Stimulated activated CD8-positive, alpha-beta memory T cell treated with anti-CD3 and anti-CD28 coated beads, Interleukin-7, amount 100 ng/mL, for 48 hours (primary cell): ENCODE measurements at places on chromosomes 6 and 20.

- no peak for DNase-seq
These were observed 76.5 kb downstream of the EFHC1 start for GRCh38 chr6:52496631-52497030.

DNA sequence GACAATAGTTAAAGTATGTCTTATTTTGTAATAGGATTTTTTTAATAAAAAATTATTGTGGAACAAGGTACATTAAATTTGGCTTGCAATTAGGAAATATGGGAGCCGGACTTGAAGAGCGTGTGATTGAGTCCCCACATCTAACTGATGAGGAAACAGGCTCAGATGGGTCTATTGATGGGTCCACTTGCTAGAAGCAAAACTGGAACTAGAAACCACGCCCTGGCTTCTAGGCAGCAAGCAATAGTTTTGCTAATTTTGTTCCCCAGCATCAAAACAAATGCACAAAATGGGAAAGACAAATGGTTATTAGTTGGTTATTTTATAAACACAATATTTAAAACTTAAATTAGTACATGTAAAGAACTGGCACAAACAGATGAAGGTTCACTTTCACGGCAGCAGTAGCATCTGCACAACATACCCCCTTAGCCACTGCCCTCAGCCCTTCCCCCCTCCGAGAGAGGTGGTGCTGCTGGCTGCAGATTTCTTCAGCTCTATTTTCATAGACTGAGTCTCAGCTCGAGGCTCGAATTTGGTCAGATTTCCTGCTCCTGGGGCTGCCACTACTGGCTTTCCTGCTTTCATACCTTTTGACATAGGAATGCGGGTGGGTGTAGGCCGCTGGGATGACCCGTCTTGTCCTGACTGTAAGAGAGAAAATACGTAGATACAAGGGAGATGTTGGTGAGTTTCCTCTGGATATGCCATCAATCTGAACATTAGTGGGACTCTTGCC, 23.8 kb upstream of the TMEM30A start:
- no peak for DNase-seq

DNA sequence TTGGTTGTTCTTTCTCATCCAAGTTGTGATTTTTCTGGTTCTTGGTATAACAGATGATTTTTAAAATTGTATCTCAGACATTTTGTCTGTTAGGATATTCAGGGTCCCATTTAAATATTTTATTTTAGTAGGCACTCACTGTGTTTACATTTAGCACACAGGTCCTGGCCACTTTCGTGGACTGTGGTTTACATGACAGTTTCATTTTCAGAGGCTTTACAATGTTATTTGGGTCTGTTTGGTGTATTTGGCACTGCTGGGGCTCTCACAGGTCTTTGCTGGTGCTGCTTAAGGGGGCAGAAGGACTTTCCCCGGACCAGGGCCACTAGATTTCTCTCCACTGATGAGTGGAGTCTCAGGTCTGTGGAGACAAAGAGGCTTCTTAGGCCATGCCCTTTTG, 75.5 kb upstream of the TGM3 start:
- DNase-seq, result no peak

DNA sequence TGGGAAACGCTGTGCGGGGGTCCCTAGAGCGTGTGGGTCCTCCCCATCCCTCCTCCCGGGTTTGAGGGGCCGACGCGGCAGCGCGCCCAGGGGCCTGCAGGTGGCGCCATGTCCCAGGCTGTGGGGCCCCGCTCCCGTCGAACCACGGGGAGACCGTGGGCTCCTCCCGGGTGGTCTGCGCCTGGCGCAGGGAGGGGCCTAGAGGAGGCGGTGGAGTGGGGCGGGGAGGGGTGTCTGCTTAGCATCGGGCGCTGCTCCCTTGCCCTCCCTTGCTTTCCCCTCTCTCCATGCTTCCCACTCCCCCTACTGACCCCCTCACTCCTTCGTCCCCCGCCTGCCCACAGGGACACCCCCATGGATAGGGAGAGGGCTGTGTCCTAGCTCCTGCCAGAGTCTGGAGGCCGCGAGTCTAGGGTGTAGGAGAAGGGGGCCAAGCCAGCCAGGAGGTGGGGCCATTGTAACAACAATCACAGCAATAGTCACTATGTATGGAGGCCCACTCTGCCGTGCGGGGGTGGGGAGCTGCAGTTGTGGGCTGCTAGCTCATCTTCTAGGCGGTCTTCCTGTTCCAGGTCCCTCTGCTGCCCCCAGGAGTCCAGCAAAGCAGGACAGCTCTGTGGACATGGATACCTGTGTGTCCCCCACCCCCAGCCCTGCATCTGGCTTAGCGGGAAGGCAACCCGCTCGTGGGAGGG, 51.7 kb downstream of the CHMP4B start:
- DNase-seq, result no peak
